Hippocampal formation (tissue), 2 donors: ENCODE measurements at places on chromosomes 2 and 18.

- no peak for DNase-seq
Measured at GRCh38 chr2:52931660-52932059, 835.9 kb upstream of the CHAC2 start.

- DNase-seq: no peak
Measured at GRCh38 chr2:159606287-159606686, 10.1 kb downstream of the BAZ2B start.

DNA sequence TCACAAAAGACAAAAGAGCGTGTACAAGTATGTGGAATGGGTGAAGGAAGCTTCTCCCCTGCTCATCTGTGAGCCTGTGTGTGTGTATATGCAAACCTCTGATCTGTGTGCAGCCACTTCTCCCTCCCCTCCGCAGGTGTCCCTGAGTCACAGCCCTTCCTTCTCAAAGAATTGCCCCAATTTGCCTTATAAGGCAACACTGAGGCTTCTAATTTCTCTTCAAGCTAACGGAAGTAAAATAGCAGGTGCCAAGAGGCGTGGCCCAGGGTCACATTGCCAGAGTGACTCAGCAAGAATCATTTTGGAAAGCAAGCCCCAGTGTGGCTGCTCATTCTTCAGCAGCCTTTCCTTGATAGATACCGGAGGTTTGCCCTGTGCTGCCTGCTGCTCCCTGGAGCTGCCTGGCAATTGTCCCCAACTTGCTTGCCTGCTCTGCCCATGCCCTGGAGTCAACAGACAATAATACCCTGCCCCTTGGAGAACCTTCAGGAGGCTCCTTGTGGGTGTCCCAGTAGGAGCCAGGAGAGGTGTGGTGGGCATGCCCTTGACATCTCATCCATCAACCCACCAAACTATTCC, 37.3 kb upstream of the BMP10 start:
- no peak for DNase-seq

DNA sequence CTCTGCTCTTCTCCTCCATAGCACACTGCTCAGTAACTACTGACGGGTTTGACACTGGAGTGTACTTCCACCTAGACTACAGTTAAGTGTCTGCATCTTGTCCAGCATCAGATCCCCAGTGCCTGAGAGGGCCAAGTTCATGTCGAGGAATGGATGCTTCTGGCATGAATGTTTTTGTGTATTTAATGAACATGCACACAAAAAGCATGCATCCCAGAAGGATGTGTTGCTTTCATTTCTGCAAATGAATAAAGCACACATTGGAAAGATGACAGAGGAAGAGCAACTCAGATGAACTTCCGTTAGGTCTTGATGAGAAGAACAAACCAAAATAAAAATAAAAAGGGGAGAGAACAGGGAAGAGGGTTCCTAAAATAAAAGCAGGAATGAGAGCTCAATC, 27.9 kb downstream of the C2orf49 start:
- DNase-seq: no peak

DNA sequence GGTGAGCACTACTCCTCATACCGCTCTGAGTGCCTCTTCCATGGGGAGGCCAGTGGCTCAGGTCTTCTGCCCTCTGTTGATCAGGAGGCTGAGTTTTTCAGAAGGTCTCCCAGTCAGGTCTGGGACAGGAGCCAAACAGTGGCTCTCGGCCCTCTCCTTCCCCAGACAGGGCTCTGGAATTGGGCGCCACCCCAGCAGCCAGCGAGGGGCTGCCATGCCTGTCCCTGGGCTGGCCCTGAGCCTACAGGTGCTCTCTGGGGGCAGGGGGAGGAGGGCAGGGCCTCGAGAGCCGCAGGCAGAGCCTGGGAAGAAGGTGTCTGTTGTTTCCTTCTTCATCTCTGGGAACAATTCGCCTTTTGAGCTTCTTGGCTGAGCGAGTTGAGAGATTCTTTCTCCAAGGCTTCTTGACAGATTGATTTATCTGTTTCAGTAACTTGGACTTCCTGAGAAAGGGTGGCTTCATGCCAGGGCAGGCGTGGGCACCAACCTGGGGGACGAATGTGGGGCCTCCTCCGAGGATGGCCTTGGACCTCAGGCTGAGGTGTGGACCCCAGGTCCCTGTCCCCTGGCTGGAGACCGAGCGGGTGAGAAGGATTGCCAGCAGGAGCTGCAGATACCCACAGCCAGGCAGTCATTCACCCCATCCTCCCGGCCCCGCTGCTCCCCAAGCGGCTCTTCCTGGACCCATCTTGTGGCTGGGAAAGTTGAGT, 64.7 kb upstream of the GLI2 start:
- DNase-seq: no peak

- no peak for DNase-seq
Measured at GRCh38 chr2:95225658-95226057, 18.3 kb downstream of the ZNF892 start.
